ENCODE measurements at places on chromosomes 2 and 18. TPM values are rescaled to one million over a fixed set of nuclear protein-coding genes. Genes with fewer than 3 reads are reported as not detected.

The DAW1 gene
- total RNA-seq = 3.1 TPM

The TRIB2 gene
- 0.41 TPM for total RNA-seq

The KLHL14 gene
- not detected for total RNA-seq

The UPP2 gene
- total RNA-seq = not detected

The ANAPC1 gene
- 29.3 TPM for total RNA-seq

The GKN2 gene
- total RNA-seq = 3.5 TPM

The TEX44 gene
- not detected for total RNA-seq

The MAP4K3 gene
- 19.0 TPM for total RNA-seq

The RBM44 gene
- 0.21 TPM for total RNA-seq

The MYO7B gene
- 0.21 TPM for total RNA-seq

The LRATD1 gene
- 0.03 TPM for total RNA-seq

The CHRNA1 gene
- not detected for total RNA-seq

The HAAO gene
- total RNA-seq = not detected

The MAP3K2 gene
- 13.4 TPM for total RNA-seq

The HOXD9 gene
- 0.98 TPM for total RNA-seq

The LCT gene
- 0.05 TPM for total RNA-seq

The TCF7L1 gene
- total RNA-seq = 7.2 TPM

The DTNA gene
- total RNA-seq = 0.98 TPM

The PXDN gene
- total RNA-seq = 10.8 TPM

The SPC25 gene
- total RNA-seq = 20.2 TPM

The ZNF521 gene
- total RNA-seq = not detected

The CCL20 gene
- total RNA-seq = 4.4 TPM

The CHN1 gene
- total RNA-seq = 19.5 TPM

The IL36A gene
- total RNA-seq = not detected

The CRYGD gene
- total RNA-seq = not detected

The RPL37A gene
- 5,193 TPM for total RNA-seq

The CYP27A1 gene
- total RNA-seq = 0.14 TPM

The YWHAQ gene
- 677 TPM for total RNA-seq

The KIAA1328 gene
- 1.0 TPM for total RNA-seq

The NPAS2 gene
- 119 TPM for total RNA-seq

The CDK5R2 gene
- 2.2 TPM for total RNA-seq

The TGFA gene
- total RNA-seq = 7.0 TPM

The FER1L5 gene
- not detected for total RNA-seq

The TSGA10 gene
- total RNA-seq = 5.1 TPM

The LBX2 gene
- total RNA-seq = 4.0 TPM

The SPDYA gene
- 0.24 TPM for total RNA-seq

The UCN gene
- total RNA-seq = 2.3 TPM

All from A549 treated with CpdA at 1 μM for 4 hours (cell line).